ENCODE measurements at places on chromosomes 16 and 17.
A peak's percentile ranks its signal among the peaks of the same experiment; 100 is the strongest.

DNA sequence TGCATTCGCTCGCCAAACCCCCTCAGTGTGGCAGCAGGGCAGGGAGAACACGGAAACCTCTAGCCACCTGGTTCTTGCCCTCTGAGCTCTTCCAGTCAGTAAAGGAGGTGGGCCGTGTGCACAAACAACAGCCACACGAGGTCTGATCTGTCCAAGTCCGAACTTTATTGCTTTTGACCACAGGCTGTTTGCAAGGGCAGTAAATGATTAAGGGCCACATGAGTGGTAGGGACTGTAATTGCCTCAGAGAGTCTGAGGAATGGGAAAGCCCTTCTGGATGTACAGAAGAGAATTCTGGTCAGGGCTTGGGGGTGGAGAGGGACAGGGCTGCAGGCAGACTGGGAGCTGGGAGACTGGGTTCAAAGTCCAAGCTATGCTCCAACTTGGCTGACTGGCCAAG is 75.7 kb upstream of the LHX1 start:
- DNase-seq = no peak

DNA sequence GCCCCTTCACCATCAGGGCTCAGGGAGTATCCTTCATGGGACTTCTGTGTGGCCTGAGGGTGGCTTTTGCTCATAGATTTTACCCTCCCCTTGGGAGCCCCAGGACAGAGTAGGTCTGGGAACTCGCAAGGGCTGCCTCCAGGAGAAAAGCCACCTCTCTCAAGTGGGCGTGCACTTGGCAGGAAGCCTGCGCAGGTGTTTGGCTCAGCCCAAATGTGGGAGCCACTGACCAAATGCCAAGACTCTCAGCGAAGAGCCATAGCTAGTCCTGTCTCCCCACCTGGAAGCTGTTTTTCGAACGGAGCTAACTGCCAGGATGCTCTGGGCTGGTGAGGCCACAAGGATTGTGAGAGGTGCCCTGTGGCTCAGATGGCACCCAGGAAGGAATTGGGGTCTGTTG is 2.0 kb upstream of the HSD17B2 start:
- DNase-seq = no peak

DNA sequence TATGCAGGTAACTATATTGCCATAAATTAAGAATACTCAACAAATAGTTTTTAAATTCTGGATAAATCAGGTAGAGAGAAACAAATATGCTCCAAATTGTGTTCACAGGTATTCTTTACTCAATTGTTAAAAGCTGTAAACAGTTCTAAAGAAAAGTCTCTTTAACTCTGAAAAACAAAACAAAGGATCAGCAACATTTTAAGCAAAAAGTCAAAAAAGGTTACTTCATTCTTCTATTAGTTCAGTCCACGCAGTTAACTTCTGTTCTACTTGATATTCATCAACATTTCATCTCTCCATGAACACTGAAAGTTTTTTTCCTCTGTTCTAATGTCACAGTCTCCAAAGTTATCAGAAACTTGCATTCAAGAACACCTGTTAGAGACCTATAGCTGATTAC is 47.9 kb downstream of the SCPEP1 start:
- no peak for DNase-seq

GRCh38 chr16:51228097-51228659 is 77.1 kb upstream of the SALL1 start:
- DNase-seq = no peak

GRCh38 chr17:61833536-61834193 is 29.7 kb downstream of the BRIP1 start:
- DNase-seq = no peak

DNA sequence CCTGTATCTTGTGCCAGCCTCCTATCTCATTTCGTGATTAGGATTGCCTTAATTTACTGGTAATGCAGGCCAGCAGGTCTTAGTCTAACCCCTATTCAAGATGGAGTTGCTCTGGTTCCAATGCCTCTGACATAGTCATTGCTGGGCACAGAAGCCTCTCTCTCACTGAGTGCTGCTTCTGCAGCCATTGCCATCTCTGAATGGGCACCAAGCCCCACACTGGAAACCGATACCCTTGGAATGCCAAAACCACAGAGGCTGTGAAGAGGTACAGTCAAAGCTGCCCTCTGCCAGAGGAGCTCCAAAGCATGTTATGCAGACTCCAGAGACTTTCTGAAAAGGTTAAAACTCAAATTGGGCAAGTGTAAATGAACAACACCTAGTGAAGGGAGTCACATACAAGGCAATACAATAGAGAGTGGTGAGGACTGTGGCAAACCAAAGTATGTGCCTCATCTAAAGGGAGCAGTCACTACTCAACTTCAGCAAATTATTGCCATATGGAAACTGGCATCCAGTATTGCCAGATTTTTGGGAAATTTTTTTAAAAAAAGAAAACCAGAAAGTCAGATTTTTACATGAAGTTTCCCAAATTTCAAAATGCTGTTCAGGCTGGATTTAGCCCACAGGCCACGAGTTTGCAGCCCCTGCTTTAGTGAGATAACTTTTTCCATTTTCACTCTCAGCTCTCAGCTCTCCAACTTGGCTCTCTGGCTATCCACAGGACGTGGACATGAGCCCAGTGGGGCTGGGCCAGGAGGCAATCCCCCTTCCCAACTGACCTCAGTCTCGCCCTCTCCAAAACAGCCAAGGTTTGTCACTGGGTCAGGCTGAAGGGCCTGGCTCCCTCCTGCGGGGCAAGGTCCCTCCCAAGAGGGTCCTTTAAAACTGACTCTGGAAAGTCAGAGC is 2.1 kb upstream of the MMP2 start:
- DNase-seq = no peak

DNA sequence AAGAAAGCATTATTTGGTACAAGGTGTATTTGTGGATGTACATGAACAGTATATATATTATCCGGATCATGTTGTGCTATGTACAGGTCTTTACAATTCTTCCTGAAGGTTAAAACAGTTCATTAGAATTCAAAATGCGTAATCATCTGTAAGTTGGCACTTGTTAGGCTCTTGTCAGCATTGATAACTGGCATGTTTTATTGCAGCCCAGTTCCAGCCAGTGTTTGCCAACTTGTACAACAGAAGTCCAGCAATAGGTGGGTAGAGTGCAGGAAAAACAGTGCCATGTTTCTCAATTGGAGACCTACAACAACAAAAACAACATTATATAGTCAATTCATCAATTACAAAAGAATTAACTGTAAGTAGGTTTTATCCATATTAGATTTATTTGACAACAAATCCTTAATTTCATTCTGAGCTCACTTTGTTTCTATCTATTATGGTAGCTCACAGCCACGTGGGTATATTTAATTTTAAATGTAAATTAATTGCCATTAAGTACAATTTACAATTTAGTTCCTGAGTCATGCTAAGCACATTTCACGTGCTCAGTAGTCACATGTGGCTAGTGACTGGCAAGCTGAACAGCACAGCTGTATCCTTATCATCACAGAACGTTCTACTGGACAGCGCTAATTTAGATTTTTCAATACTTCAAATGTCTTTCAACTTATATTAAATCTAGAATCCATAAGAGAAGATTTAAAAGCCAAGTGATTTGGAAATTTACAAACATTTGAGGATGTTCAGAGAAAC is 8.6 kb upstream of the ANKFY1 start:
- DNase-seq = no peak

- no peak for DNase-seq
Measured at GRCh38 chr16:86052115-86052670, 153.2 kb downstream of the IRF8 start.

GRCh38 chr17:45704251-45704650 is 79.9 kb upstream of the CRHR1 start:
- DNase-seq = no peak

- DNase-seq = no peak
Measured at GRCh38 chr17:57284984-57285646, 28.8 kb downstream of the MSI2 start.

GRCh38 chr16:73339821-73340220 is 291.9 kb upstream of the ZFHX3 start:
- no peak for DNase-seq

- no peak for DNase-seq
Measured at GRCh38 chr17:79833110-79833450, 6.2 kb downstream of the CBX4 start.

GRCh38 chr17:59762049-59762823 is 54.8 kb downstream of the VMP1 start:
- DNase-seq = no peak

GRCh38 chr17:1122533-1123392 is 57.0 kb downstream of the ABR start:
- DNase-seq = peak; percentile 77

- DNase-seq = no peak
Measured at GRCh38 chr17:31388770-31389656, 2.5 kb upstream of the RAB11FIP4 start.

GRCh38 chr16:29854520-29855100 is 8.4 kb downstream of the CDIPT start:
- no peak for DNase-seq

GRCh38 chr17:40938981-40939380 is 1.5 kb upstream of the KRT23 start:
- DNase-seq = no peak

GRCh38 chr16:53898993-53899392 is 195.0 kb downstream of the FTO start:
- no peak for DNase-seq

- no peak for DNase-seq
Measured at GRCh38 chr16:68031951-68032350, 8.9 kb downstream of the DUS2 start.

- DNase-seq = peak; percentile 68
Measured at GRCh38 chr17:7922845-7923628, 6.6 kb downstream of the KCNAB3 start.

GRCh38 chr17:29150161-29150560 is 30.0 kb downstream of the MYO18A start:
- no peak for DNase-seq

DNA sequence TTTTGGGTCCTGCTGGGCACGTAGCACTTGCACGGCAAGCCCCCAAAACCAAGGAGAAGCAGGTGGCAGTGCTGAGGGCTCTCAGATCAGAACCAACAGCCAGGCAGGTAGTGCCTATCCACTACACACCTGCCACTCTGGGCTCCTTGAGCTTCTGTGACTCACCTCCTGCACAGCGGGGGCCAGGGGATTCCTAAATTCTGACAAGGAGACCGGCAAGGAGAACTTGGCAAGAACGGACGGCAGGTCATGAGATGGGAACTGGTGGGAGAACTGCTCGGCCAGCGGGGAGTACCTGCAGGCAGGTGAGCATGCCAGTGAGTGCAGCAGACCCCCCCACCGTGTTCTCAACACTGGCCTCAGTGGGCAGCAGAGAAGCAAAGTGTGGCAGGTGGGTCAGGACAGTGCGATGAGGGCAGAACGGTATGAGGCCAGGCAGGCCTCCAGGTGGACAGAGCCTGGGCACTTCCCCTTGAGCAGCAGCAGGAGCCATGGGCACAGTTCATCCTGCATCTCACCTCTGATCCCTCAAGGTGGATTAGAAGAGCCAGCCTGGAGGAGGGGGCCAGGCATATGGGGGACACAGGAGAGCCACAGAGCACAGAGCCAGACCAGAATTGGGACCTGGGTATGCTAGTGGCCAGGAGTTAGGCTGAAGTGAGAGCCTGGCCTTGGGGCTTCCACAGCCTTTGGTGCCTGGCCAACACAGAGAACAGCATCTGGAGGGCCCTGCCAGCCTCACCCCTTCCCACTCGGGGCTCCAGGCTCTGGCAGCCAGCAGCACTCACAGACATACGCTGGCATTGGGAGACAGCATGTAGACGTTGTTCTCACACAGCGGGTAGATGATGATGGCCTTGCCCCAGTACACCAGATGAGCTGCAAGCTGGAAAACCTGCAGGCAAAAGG is 14.7 kb downstream of the MPG start:
- no peak for DNase-seq

- no peak for DNase-seq
Measured at GRCh38 chr17:5772720-5773119, 188.4 kb upstream of the NLRP1 start.

DNA sequence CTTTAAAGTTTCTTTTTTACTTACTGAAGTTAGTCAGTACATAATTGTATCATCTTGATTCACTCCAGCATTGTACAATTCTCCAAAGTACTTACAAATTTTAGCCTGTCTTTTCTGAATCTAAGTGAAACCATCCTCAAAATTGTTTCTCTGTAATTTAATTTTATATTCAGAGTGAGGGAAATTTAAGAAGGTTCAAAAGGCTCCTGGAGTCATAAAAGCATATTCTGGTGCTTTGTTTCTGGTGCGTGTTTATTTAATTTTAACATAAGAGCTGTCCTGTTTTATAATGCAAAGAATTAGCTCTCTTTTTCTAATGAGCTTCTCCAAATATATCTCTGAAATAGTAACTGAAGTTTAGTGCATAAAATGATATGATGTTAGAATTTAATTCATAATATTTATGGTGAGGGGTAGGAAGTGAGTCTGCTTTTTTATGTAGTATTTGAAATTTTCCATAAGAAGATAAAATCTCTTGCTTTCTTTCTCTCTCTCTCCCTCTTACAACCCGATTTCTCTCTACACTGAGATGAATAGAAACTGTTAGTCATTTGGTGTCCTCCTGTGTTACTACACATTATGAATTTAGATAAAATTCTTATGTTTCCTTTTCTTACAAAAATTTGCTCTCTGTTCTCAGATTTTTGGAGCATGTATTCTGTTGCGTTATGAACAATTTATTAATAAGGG is 339.8 kb downstream of the BCAS3 start:
- DNase-seq = no peak

- DNase-seq = no peak
Measured at GRCh38 chr17:61325382-61326073, 74.1 kb upstream of the TBX2 start.

- DNase-seq = no peak
Measured at GRCh38 chr16:57196286-57196685, 10.2 kb downstream of the RSPRY1 start.

DNA sequence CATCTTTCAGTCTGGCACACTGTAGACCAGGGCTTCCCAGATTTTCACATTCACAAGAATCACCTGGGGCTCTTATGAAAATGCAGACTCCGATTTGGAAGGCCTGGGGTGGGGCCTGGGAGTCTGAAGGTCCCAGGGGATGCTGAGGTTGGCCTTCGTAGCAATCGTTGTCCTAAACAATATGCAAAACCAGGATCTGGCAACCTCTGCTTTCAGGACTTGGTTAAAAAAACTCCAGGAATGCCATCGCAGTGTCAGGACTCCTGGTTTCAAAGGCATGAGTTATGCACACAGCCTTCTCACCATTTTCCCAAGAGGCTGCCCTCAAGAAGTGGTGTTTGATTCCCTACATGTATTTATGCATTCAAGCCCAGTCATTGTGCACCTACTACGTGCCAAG is 6.7 kb downstream of the CLEC19A start:
- no peak for DNase-seq

GRCh38 chr16:77843405-77843804 is 55.0 kb downstream of the VAT1L start:
- no peak for DNase-seq

GRCh38 chr16:86966777-86967176 is 350.4 kb downstream of the C16orf95 start:
- DNase-seq = no peak

DNA sequence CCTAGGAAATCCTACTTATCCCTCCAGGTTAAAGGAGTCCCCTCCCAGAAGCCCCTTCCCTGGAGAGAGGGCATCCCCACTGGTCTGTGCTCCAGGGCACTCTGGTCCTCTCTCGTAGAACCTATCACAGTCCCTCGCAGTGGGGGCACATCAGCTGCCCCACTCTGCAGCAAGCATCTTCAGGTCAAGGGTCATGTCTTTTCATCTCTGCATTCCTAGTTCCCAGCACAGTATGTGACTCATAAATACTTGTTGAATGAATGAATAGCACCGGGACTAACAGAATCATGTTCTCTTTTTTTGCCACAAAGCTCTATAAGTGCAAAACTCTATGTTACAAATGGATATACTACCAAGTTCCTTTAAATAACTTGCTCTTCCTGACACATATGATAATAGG is 36.0 kb downstream of the RNF157 start:
- DNase-seq = no peak

GRCh38 chr17:57604771-57605674 is 140.1 kb downstream of the CCDC182 start:
- no peak for DNase-seq
